ENCODE measurements at places on chromosomes 5 and 9. TPM values are rescaled to one million over a fixed set of nuclear protein-coding genes. Genes with fewer than 3 reads are reported as not detected.
A peak's percentile ranks its signal among the peaks of the same experiment; 100 is the strongest.

GRCh38 chr9:11726659-11727058 is 966.5 kb upstream of the TYRP1 start:
- DNase-seq = no peak

GRCh38 chr9:115142517-115143270 is 24.7 kb upstream of the TNC start:
- no peak for DNase-seq

DNA sequence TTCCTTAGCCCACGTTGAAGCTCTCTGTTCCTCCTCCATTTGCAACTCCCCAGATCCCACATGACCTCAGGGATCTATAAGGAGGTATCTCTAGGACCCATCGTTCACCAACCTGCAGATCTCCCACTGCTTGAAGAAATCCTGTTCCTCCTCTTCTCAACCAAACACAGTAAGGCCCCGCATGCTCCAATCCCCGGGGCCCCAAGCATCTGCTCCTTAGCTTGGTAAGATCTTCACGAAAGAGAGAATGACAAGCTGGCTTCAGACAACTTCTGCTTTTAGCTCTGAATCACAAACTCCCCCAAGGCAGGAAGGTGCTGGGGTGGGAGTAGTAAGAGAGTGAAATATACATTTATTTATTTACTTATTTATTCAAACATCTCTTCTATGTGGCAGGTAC is 33.0 kb upstream of the ARHGAP26 start:
- no peak for DNase-seq

DNA sequence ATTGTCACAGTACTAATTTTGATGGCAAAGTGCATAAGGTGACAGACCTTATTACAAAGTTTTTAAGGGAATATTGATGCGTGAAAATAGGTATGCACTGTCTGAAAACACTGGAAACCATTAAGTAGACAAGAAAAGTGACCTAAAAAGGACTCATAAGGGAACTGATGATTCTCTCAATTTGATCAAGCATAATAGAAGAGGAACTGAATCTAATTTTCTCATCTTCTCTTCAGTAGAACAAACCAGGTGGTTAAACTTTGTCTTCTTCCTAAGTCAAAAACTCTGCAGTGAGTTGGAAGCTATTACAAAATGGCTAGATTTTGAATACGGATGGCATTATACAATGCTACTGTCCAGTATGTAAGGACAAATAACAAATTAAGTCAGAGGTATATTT is 53.4 kb downstream of the RNF145 start:
- DNase-seq = no peak

DNA sequence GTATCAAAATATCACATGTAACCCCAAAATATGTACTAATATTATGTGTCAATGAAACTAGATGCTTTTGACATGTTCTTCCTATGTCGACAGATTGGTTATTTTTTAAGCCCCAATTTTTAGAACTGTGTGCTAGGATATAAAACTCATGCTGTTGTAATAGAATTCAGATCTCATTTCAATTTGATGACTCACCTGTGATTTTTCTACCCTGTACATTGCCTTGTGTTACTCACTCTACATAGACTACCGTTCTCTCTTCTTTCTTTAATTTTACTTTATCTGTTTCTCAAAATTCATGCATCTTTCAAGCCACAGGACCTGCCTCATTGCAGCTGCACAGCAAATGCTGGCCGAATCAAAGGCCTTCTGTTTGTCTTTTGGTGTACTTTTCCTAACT is 284.5 kb downstream of the MAT2B start:
- peak; percentile 37 for DNase-seq

GRCh38 chr9:36213387-36213786 is 22.7 kb downstream of the CLTA start:
- DNase-seq = no peak

GRCh38 chr9:95880021-95880690 is 4.7 kb downstream of the ERCC6L2 start:
- peak; percentile 89 for DNase-seq

GRCh38 chr9:69009708-69010107 is 4.2 kb downstream of the PRKACG start:
- DNase-seq = no peak

DNA sequence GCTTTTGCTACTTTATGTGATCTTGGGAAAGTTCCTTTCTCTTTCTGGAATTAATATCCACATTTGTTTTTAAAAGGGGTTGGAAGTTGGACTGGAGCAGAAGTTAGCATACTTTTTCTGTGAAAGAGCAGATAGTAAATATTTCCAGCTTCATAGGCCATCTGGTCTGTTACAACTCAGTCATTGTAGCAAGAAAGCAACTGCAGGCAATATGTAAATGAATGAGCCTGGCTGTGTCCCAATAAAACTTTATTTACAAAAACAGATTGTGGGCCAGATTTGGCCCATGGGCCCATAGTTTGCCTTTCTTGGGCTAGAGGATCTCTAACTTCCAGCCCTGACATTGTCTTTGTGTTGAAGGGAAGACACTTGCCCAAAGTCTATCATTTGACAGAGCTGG is 104.4 kb downstream of the ACTL7B start:
- DNase-seq = no peak

DNA sequence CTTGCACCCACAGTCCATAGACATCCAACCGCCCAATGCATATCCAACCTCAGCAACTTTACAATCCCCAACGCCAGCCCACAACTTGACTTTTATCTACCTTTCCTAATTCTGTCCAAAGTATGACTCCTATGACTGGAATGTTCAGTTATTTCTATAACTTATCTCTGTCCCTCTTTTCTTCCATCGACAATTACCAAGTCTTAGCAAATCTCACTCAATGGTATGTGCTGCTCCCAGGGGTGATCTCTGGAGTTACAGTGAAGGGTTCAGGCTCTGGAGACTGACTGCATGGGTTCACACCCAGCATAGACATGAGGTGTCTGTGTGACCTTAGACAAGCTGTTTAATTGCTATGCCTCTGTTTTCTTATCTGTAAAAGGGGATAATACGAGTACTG is 106.9 kb downstream of the SPOCK1 start:
- peak; percentile 22 for DNase-seq

DNA sequence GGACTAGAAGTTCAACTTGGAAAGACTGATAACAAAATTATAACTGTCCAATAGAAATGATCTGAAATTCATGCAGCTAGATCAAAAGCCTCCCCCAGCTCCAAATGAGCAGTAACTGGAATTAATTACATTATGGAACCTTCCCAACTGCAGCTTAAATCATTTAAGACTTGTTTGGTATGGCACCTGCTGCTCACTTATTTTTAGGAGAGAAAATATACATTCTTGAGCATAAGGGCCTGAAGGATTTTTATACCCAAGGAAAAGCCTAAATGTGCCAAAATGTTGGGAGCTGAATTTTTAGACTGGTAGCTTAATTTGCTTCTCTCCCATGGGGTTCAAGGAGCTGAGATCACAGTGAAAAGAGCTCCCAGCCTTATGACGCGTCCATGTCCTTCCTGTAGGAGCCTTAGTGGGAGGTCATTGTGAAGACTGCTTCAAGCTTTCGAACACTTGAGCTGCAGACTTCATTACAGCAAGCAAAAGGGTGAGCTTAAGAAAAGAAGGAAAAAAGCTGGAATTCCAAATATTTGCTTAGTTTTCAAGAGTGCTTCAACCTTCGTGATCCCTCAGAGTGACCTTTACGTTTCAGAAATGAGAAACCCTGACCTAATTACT is 276.0 kb downstream of the DMAC1 start:
- DNase-seq = no peak

LIFR gene
- total RNA-seq = 8.9 TPM

PRRX2 gene
- total RNA-seq = 0.17 TPM

C9orf153 gene
- total RNA-seq = not detected
